Activated T-helper 1 cell treated with anti-CD3 and anti-CD28 coated beads, Interleukin-12 subunit alpha, Interleukin-12 subunit beta, Interleukin-2, Interleukin-4 antibody, amounts not matched to agents 30 ng/mL and 10 ng/mL and 1 ng/mL, durations not matched to agents 14 hours and 24 hours and 36 hours (primary cell): ENCODE measurements at places on chromosomes 16 and 17.

- no peak for DNase-seq
Observed at GRCh38 chr16:70576431-70577255, 53.0 kb downstream of the SF3B3 start.

- no peak for DNase-seq
Observed at GRCh38 chr16:65469116-65469515, 347.3 kb upstream of the CDH11 start.

- DNase-seq, result no peak
Observed at GRCh38 chr17:41589301-41589700, 2.6 kb upstream of the KRT14 start.

GRCh38 chr16:69093974-69094373, 11.5 kb upstream of the HAS3 start:
- DNase-seq, result no peak

- no peak for DNase-seq
Observed at GRCh38 chr17:83175822-83176622, 96.6 kb downstream of the METRNL start.
